ENCODE measurements at places on chromosomes 3 and 15.

GRCh38 chr3:181484026-181484425, 227.7 kb upstream of the SOX2 start:
- no peak for DNase-seq

DNA sequence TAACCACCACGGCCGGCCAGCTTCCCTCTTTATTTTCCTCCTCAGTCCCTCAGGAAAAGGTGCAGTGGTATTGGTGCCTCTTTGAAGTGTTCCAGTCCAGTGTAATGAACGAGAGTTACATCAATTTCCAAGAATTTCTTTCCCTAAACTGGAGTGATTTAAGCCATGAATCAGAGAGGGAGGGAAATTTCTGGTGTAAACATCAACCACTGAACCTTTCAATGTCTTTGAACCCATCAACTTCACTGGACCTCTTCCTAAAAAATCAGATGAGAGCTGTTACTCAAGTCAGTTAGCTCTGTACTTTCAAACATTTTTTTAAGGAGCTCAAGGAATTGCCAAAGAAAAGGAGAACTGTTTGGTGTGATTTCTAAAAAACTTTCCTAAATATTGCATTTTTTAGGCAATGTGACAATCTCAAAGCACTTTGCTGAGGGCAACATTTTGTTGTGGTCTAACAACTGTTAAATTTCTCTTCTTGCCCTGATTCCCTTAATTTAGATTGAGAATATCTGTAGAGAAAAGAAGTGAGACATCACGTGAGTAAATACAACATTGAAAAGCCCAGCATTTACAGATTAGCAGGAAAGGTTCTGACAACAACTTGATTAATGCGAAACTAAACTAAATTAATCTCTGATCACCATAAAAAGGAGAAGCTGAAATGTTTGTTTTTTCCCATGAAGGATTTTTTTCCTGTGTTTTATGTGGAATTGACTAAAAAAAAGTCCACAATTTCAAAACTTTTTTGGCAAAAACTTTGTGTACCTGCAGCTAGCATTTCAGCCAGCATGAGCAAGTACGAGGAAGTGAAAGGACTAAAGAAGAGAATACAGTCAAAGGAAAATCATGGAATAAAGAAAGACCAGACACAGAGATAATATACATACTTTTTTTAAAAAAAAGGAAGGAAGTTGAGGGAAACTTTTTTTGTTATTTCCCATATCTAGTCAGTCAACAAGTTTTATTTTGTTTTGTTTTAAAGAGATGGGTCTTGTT, 9.1 kb upstream of the DAZL start:
- no peak for DNase-seq

DNA sequence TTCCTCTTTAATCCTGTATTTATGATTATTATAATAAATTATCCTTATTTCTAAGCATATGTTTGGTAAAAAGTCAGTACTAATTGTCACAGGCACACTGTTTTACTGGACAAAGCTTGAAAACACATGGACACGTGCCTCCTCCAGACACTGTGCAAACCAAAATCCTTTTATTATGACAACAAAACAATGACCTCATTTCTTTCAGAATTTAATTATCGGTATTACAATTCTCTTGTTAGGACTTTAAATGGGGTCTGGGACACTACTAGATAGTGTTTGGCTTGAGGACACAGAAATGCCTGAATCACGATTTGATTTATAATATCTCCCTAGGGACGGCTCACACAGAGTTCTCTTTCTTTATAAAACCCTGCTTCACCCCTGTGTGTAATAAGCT, 107.3 kb upstream of the IGSF10 start:
- DNase-seq, result peak; percentile 23

DNA sequence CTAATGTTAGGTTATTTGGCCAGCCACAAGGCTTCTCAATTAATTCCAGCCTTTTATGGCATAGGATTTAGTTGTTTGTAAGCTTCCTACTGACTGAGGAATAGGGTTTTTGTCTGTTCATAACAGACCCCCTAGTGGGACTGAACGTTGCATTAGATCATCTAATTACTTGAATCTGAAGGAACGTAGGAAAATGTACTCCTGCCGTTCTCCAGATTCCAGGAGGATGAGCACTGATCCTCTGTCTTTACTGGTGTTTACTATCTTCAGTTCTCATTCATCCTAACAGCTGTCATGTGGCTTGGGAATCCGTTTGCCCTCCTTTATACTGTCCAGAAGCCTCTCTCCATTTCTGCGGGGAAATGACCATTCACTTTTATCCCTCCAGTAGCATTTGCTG, 52.7 kb downstream of the RAD54L2 start:
- DNase-seq, result no peak

DNA sequence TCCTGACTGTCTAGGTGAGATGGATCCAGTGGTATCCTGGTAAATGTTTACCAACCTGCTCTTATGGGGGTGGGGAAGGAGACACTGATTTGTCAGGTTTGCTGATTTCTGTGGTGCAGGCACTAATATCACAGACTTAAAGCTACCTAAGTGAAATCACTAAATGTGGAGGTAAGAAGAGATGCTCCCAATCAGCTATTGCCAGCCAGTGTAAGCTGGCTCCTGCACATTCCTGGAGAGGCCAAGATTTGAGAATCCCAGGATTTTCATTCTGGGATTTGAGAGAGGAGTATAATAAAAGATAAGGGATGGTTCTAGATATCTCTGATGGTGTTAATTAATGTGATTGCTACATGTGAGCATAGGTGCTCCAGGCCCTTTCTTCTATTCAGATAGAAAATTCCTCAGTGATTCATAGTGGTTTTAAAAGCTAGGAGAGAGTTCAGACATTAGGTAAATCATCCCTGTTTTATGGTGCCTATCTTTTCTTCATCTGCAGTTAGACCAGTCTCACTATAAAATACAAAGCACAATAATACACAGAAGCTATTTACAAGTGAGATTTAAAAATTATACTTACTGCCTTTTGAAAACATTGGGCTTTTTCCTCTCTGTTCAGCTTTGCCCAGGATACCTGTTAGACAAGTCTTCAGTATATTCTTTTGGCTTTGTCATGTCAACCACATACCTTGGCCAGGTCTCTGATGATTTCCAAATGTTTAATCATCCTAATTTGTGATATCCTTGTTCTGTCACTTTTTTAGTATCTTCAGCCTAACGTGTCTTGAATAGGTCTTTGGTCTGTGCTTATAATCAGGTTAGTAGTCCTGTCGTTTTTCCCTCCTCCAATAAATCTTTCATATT, 90.9 kb downstream of the MBNL1 start:
- DNase-seq, result no peak

DNA sequence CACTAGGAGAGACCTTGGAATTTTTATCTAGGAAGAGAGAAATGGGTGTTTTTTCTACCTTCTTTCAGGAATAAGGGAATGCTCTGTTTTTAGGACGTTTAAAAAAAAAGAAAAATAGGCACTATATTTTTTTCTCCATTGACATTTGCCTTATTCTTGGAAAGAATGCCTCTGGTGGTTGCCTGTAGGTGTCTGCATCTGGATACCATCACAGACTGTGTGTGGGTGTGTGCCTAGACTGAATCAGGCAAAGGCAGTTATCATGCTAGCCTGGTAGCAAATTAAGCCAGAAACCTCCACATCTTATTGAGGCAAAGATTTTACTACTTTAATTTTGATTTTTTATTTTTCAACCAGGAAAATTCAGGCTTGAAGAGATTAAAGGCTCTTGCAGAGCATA, 513.6 kb upstream of the KCNMB2 start:
- DNase-seq, result no peak

GRCh38 chr3:139455206-139455605, 21.1 kb downstream of the RBP2 start:
- no peak for DNase-seq

GRCh38 chr15:81108427-81108826, 25.6 kb upstream of the CFAP161 start:
- no peak for DNase-seq

DNA sequence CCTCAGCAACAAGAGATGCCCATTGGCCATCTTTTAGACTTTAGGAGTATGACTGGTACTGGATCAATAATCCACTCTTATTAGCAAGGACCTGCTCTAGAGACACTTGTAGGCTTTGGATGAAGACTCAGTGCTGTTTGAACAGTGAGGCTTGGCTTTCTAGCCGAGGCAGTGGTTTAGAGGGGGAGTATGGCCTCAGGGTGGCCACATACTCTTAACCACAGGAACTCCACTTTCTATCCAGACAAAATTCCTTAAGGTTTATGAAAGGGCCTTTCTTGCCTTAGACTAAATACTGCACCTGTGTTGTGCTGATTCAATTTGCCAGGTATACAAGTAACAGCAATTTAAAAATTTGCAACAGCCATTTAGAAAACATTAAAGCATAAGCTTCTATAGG, 1046.3 kb downstream of the DIPK2A start:
- no peak for DNase-seq

DNA sequence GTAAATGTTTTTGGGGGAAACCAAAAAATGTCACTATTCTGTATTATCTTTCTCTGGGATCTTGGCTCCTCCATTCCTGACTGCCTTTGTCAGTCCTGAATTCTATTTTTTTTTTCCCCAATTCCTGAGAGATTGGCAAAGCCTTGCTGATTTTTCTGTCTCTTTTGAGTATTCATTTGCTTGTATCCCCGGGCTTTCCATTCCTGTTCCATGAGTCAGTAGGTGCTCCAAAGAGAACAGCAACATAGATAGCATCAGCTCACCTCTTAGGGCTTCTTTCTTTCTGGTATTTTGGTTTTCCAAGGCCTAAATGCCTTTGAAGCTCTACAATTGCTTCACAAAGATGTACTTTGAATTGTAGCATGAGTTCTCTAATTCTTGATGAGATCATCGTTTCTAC, 271.7 kb upstream of the LRRC3B start:
- no peak for DNase-seq

DNA sequence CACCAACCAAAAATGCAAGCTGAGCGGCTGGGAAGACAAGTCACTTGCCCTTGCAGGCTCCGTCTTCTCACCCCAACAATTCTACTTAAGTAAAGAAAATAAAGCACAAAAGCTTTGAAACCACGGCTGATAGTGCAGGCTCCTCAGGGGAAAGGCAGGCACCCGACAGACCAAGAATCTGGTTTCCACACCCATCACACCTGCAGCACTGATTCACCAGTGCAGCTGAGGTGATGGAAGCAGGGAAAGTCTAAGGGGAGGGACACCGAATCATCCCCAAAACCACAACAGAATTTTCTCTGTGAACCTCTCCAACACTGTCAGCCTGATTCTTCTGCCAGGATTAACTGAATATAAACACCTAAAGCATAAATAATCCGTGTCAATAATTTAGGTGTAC, 62.0 kb upstream of the NSMCE3 start:
- DNase-seq, result no peak

DNA sequence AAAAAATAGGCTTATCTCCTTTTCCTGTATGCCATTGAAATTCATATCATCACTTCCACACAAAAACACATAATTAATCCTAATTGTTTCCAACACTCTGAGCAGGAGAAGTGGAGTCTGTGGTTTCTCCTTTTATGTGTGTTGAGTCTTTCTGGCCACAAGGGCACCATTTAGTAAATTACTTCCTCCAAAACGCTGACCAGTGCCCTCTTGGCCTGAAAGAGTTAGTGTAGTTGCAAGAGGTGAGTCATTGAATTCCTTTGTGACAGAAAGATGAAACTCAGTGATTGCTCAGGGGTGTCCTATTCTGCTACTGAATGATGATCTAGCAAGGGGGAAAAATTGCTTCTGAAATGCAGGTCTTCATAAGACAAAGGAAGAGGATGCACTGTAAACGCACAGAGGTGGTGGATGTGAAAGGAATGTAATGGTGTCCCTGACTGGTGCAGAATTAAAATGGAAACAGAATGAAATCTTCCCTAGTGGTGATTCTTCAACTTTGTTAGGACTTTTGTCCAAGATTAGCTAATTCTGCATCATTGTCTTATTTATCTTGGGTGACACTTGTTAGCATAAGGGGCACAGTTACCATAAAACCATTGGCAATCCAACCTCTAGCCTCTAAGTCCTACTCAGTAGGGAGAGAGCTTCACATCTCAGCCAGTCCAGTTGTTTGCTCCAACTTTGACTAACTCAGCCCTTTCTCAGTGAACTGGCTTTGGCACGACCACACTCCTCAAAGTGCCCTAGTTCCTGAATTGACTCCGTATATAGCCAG, 208.4 kb upstream of the NANOGP8 start:
- DNase-seq, result no peak

DNA sequence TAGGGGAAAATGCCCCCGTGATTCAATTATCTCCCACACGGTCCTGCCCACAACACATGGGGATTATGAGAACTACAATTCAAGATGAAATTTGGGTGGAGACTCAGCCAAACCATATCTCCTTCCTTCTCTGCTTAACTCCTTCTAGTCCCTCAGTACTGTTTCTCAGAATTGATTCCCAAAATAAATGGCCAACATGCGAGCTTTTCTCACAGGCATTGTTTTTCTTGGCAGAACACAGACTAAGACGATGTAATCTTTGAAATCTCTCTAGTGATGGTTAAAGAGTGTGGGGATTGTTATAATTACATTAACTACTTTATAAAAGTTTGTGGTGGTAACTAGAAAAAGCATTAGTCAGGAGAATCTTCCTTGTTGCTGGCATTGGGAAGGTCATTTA, 366.5 kb downstream of the LPP start:
- DNase-seq, result no peak

DNA sequence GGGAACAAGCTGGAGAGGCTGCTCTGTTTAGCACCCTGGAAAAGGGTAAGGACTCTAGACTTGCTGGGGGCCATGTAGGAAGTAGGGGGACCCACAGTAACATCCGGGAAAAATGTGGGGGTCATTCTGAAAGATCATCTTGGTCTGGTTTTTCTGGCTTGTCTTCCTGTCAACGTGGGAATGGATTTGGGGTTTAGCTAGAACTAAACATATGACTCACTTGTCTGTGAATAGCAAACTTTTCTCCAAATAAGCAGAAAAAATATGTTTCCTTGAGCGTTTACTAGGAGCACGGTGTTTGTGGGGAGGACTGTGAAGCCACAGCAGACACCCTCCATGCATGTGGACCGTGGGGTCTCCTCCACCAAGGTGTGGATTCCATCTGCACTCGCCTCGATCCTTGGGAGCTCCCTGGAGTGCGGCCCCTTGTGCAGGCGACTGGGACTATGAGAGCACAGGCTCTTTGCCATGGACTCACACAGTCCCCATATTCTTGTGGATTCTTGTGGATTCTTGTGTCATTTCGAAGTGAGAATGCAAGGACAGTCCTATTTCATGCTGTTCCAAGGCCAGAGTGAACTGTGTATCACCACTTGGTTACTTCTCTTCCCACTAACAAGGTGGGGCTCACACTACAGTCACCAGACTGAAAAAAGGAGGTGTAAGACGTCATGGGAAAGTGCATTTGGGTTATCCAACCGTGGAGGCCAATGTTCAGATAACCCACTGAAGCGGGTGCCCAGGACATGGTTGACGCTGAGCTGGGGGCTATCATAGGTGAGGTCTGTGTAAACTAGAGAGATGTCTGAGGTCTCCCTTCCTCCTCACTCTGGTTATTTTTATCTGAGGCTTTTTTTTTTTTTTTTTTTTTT, 25.5 kb downstream of the PGPEP1L start:
- no peak for DNase-seq

DNA sequence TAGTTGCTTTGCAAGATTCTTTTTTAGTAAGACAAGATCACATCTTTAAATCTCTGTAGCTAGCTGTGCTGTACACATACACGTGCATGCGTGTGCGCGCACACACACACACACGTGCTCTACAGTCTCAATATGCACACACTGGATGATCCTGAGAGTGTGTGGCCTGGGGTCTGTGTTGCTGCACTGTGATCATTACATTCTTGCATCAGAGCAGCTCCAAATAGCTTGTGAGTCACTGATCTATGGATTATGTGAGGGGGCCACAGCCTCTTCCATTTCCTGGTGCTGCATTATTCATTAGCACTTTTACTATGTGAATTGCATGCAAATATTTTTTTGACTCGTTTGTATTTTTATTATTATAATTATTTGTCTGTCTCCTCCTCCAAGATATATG, 34.6 kb downstream of the MCTP2 start:
- no peak for DNase-seq

GRCh38 chr3:48697952-48698351, 12.2 kb upstream of the NCKIPSD start:
- DNase-seq, result no peak
